Smooth muscle cell of the brain vasculature (primary cell): ENCODE measurements at places on chromosomes 13 and 19.

DNA sequence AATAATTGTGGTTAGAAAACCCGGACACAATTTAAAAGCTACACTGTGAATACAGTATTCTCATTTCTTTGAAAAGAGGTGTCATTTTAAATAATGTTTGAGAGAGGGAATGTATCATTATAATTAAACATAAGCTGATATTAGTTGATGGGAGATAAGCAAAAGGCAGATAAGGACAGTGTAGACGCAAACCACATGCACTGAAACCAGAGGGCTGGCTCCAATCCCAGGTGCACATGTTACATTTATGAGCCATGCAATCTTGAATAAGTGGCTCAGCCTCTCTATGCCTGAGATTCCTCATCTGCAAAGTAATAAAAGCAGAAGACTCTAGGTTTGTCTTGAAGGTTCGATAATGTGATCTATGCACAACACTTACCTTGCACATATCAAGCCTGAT is 238.7 kb downstream of the EFNB2 start:
- no peak for DNase-seq

GRCh38 chr13:111286162-111286561 is 34.3 kb upstream of the TEX29 start:
- no peak for DNase-seq

- no peak for DNase-seq
Measured at GRCh38 chr13:27125357-27126282, 46.0 kb downstream of the USP12 start.

GRCh38 chr19:40129425-40129824 is 38.7 kb upstream of the ZNF780A start:
- no peak for DNase-seq

DNA sequence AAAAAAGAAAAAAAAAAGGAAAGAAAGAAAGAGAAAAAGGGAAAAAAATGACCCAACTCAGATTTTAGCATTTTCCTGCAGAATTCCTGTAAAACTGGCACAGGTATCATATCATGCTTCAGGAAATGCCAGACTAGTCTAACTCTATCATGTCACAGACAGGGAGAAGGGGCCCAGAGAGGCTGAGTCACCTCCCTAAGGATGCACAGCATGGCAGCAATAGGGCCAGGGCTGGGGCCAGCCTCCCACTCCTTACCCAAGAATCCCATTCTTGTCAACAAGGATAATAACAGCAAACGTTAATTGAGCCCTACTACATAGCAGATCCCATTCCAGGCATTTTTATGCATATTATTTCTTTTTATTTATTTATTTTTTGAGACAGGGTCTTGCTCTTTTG is 8.5 kb downstream of the GPR4 start:
- DNase-seq: no peak

DNA sequence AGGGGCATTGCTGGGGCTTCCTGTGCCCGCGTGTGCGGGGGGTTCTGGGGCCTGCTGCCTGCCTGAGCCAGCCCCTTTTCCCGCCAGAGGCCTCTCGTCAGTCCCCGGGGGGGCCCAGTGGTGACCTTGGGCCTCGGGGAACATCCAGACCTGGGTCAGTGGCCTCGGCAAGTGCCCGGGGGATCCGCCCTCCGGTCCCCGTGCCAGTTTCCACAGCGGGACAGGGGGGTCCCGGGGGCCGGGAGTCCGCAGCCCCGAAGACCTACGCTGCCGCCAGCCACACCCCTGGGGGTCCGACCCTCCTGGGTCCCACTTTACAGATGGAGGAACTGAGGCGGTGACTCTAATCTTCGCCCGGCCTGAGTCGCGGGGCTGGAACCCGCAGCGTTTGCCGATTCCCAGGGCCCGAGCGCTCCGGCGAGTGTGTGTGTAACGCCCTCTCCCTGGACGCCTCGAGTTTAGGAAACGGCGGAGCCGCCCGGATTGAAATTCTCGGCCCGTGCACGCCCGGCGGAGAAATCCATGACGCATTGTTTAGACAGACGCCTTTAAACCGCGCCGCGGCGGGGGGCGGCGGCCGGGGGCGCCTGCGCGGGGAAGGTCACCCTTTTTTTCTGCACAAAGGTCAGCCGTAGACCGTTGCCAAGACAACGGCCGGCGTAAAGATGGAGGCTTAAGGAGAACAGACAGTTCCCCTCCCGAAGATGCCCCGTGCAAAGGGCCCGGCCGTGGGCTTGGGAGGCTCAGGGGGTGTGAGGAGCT is 39.3 kb downstream of the EFNA2 start:
- peak; percentile 72 for DNase-seq

DNA sequence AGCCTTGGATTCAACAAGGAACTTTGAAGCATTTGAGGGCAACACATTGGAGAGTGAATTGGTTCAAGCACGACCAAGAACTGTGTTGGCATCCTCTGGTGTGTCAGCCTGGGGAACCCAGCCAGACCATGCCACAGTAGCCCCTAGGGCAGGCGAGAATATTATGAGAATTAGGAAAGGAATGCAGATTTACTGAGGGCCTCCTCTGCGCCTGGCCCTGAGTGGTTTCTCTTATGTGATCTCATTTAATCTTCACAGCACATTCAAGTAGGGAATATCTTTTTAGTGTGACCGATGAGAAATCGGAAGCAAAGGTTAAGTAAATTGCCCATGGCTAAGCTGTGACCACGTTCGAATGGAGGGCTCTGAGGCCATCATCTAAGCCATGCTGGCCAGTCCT is 15.3 kb upstream of the ERICH6B start:
- DNase-seq: no peak

- no peak for DNase-seq
Measured at GRCh38 chr19:43409415-43409814, 5.3 kb upstream of the TEX101 start.

GRCh38 chr13:23806874-23807526 is 82.2 kb downstream of the MIPEP start:
- no peak for DNase-seq
